Stimulated activated CD4-positive, alpha-beta T cell treated with anti-CD3 and anti-CD28 coated beads, TNF-alpha, amount 100 ng/mL, for 4 hours (primary cell): ENCODE measurements at places on chromosomes 2 and 18.

DNA sequence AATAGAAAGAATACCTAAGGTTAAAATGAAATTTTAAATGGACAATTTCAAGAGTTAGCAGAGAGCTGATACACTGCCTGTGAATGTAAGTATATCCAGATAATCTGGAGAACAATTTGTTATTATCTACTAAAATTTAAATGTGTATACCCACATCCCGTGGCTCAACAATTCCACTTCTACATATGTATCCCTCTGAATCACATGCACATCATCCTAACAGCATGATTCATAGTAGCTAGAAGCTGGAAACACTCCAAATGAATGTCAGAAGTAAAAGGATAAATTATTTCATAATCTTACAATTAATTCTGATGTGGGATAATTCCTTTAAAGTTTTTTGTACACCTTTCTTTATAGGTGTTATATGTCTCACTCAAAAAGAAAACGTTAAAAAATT lies 87.9 kb downstream of the CNTNAP5 start:
- DNase-seq, result no peak

DNA sequence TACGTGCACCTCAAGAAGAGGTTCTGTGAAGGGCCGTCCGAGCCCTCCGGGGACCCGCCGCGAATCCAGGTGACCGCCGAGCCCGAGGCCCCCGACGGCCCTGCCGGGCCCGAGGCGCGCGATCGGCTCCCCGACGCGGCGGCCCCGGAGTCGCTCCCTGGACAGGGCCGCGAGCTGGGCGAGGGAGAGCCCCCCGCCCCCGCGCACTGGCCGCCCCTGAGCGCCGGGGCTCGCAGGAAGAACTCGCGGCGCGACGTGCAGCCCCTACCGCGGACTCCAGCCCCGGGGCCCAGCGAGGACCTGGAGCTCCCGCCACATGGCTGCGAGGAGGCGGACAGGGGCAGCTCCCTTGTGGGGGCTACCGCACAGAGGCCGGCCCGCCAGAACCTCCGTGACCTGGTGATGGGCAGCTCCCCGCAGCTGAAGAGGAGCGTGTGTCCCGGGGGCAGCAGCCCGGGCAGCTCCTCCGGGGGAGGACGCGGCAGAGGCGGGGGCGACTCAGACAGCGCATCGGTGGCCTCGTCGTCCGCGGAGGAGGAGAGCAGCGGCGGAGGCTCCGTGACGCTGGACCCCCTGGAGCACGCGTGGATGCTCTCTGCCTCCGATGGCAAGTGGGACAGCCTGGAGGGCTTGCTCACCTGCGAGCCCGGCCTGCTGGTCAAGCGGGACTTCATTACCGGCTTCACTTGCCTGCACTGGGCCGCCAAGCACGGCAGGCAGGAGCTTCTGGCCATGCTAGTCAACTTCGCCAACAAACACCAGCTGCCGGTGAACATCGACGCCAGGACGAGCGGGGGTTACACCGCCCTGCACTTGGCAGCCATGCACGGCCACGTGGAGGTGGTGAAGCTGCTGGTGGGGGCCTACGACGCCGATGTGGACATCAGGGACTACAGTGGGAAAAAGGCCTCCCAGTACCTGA lies 812 bp downstream of the SOWAHC start:
- no peak for DNase-seq

GRCh38 chr2:203869223-203870042 lies 1.9 kb downstream of the CTLA4 start:
- peak; percentile 17 for DNase-seq

DNA sequence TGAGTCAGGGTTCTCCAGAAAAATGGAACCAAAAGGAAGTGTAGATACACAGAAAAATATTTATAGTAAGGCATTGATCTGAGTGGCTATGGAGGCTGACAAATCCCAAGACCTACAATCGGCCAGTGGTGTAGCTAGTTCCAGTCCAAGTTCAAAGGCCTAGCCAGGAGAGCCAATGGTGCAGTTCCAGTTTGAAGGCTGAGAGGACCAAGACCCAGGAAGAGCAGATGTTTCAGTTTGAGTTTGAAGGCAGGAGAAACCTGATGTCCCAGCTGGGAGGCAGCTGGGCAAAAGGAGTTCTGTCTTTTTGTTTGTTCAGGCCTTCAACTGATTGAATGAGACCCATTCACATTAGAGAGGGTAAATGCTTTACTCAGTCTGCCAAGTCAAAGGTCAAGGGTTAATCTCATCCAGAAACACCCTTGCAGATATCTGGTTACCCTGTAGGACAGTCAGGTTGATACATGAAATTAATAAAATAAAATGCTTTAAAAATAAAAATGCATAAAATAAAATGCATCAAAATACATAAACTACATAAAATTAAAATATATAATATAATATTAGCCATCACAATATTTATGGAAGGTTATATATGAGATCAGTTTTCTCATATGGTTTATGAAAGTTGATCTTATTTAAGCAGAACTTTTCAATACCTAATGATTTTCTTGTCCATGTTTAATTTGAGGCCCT lies 38.7 kb downstream of the KCNE4 start:
- no peak for DNase-seq

- no peak for DNase-seq
Observed at GRCh38 chr18:63298400-63299365, 20.9 kb downstream of the BCL2 start.

DNA sequence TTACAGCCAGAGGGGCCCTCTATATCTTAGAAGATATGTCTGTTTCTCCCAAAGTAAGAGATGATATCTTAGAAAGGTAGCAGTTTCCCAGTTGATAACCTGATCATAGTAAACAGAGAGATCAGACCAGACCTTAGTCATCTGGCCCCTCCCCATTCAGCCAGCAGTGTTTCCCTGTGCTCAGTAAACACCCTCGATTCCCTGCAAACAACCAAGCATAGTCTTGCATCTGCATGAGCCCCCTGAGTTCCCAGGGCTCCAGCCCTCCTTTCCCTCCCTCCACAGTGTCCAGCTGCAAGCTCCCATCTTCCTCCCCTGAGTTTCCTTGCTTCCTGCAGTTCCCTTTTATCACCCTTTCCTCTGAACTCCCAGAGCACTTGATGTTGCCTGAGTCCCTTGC lies 20.3 kb downstream of the NRP2 start:
- no peak for DNase-seq

DNA sequence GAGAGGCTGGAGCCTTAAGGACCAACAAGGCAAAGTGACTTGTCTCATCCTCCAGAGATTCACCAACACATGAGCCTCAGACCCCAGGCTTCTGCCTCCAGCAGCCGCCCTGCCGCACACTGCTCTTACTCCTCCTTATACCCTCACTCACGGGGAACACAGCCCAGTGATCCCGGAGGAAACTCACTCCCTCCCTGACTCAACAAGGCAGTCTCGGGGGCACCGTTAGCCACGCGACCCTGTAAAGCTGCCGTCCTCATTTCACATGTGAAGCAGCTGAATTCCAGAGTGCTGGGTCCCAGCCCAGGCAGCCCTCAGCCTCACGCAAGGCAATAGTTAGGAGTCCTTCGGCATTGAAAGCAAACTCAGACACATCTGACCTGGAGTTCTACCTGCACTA lies 129.7 kb downstream of the TPO start:
- no peak for DNase-seq

GRCh38 chr2:21367421-21367820 lies 243.7 kb downstream of the TDRD15 start:
- no peak for DNase-seq

- DNase-seq, result no peak
Observed at GRCh38 chr2:64420677-64421076, 33.3 kb upstream of the LGALSL start.

DNA sequence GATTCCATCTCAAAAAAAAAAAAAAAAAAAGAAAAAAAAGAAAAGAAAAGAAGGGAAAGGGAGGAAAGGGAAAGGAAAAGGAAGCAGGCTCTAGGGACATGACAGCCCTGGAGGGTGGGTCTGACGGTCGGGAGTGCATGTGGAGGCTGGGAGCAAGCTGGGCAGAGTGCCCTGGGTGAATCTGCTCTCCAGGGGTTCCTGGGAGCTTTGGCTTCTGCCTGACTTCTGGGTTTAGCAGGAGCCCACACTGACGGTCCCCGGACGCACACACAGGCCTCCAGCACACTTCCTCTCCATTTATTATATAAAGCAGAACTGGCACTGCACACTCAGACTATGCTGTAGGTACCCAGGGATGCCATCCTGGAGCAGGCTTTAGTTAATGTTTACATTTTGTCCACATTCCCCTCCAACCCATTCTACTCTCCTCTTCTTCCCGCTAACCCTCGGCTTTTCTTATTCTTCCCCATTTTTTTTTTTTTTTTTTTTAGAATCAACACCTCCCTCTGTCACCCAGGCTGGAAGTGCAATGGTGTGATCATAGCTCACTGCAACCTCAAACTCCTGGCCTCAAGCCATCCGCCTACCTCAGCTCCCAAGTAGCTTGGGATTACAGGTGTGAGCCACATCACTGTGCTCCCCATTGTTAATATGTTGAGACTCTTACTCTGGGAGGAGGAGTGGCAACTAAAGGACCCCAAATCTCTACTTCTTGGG lies 151.1 kb upstream of the SLC1A4 start:
- DNase-seq, result no peak

- DNase-seq, result no peak
Observed at GRCh38 chr2:81692566-81692965, 1388.0 kb upstream of the LRRTM1 start.

DNA sequence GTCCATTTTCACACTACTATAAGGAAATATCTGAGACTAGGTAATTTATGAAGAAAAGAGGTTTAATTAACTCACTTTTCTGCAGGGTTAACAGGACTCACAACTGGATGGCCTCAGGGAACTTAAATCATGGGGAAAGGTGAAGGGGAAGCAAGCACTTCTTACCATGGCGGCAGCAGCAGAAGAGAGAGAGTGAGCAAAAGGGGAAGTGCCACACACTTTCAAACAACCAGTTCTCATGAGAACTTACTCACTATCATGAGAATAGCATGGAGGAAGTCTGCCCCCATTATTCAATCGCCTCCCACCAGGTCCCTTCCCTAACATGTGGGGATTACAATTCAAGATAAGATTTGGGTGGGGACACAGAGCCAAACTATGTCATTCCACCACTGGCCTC lies 55.1 kb upstream of the NETO1 start:
- no peak for DNase-seq

DNA sequence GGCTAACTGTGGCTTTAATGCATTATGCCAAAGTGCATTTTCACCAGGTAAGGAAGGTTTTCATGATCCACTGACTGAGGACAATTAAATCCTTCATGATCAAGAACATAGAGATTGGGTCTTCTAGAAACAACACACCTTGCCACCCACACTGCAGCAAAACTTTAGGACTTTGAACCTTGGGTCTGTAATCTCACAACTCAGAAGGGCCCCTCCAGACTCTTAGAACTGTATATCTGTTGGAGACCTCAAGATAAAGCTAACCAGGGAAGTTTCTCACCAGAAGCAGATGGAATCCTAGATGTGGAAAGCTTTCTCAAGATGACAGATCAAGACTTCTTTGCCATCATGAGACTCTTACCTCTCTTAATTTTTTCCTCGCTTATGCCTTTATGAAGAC lies 42.5 kb upstream of the MAT2A start:
- DNase-seq, result no peak

- DNase-seq, result no peak
Observed at GRCh38 chr2:96156926-96157648, 11.8 kb upstream of the DUSP2 start.

- DNase-seq, result no peak
Observed at GRCh38 chr2:46134531-46135227, 162.5 kb upstream of the EPAS1 start.

DNA sequence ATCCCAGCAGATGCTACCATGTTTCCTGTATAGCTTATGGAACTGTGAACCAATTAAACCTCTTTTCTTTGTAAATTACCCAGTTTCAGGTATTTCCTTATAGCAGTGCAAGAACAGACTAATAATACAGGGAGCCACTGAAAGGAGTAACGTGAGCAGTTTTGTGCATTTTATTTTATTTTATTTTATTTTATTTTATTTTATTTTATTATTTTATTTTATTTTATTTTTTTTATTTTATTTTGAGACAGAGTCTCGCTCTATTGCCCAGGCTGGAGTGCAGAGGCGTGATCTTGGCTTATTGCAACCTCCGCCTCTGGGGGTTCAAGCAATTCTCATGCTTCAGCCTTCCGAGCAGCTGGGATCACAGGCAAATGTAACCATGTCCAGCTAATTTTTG lies 156.3 kb upstream of the MSH6 start:
- DNase-seq, result no peak

- DNase-seq, result no peak
Observed at GRCh38 chr2:215612786-215613185, 176.9 kb upstream of the FN1 start.

GRCh38 chr2:151153601-151154000 lies 108.1 kb downstream of the RBM43 start:
- no peak for DNase-seq

GRCh38 chr2:132419941-132420340 lies 3.3 kb downstream of the GPR39 start:
- DNase-seq, result no peak

- DNase-seq, result no peak
Observed at GRCh38 chr18:57057890-57058289, 89.0 kb upstream of the BOD1L2 start.

GRCh38 chr2:180367815-180368214 lies 360.7 kb upstream of the CWC22 start:
- no peak for DNase-seq

DNA sequence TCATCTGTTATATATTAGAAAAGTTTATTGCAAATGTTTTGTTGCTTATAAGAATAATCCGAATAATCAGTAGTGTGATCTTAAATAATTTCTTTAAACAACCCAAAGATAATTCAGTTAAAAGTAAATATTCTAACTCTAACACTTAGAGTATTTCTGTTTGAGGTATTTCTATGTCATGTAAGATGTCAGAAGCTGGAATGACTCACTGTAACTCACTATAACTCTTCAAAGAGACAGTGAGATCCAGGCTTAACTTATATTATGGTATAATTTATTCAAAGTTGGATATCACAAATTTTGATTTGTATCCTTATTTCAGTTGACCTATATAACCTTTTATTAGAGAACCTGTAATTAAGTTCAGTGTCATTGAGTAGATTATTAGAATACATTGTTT lies 6.9 kb downstream of the MBD5 start:
- DNase-seq, result no peak

DNA sequence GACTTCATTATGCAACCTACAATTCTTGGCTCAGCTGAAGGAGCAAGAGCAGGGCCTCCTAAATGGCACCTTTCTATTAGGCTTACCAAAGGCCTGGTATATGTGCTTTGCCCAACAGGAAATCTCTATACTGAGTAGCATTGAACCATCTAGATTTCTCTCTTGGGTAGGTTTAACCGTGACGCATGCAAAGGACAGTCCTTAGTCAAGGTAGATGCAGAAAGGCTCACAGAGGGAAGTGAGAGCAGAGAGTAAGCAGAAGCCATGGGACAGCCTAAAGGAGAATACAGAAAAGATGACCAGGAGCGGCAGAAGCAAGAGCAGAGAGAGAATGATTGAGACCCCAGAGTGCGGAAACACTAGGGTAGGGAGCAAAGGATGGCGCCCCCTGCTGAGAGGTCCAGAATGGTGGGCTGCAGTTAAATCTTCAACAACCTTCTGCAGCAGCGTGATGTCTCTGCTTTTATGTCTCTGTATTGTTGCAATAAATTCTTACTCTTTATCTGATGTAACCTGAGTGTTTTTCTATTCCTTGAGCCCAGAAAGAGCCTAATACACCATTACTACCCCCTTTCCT lies 4.7 kb upstream of the OSBPL1A start:
- DNase-seq, result no peak

GRCh38 chr2:207142461-207142860 lies 23.3 kb downstream of the KLF7 start:
- no peak for DNase-seq
